ENCODE measurements at places on chromosomes 2 and 18. TPM values are rescaled to one million over a fixed set of nuclear protein-coding genes. Genes with fewer than 3 reads are reported as not detected.

DNA sequence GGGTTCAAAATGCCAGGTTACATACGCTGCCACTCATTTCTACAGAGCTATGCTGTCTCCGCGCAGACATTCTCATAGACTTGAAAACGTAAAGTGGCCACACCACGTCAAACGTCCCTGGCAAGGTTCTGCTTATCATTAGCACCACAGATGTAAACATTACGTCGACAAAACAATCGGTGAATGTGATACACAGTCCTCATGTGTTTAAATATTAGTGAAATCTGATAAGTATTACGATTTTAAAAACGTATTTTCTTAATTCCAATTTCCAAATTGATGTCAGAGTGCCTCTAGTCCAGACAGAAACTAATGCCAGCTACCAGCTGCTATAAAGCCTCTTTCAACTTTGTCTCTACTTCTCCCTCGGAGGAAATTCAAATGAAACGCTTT, 1.2 kb downstream of the STK17B start:
- peak; percentile 20 for DNase-seq

- DNase-seq, result no peak
Observed at GRCh38 chr2:78699696-78700095, 325.8 kb upstream of the REG3G start.

- DNase-seq, result peak; percentile 23
Observed at GRCh38 chr18:37537868-37538525, 27.6 kb downstream of the CELF4 start.

STARD6 gene
- 0.13 TPM for total RNA-seq

UGT1A3 gene
- not detected for total RNA-seq

DNA sequence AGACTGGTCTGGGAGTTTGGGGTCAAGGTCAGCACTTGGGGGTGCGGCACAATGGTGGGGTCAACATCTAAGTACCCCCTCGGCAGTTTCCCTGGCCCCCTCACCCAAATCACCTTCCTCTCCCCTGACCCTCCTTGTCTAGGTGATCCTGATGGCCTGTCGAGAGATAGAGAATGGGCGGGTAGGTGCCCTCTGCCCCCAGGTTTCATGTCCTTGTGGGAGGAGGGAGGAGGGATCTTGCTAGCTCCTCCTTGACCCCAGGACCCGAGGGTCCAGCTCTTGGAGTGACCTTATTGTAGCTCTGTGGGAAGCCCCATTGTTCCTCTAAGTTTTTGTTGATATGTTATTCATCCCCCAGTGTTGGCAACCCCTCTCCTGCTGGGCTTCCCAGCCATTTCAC, 3.6 kb downstream of the PTPN18 start:
- no peak for DNase-seq

INPP1 gene
- total RNA-seq, result 14.2 TPM

OBSL1 gene
- 40.8 TPM for total RNA-seq

GRCh38 chr18:39741755-39742466, 2176.3 kb upstream of the CELF4 start:
- no peak for DNase-seq

CTAGE1 gene
- not detected for total RNA-seq

DNA sequence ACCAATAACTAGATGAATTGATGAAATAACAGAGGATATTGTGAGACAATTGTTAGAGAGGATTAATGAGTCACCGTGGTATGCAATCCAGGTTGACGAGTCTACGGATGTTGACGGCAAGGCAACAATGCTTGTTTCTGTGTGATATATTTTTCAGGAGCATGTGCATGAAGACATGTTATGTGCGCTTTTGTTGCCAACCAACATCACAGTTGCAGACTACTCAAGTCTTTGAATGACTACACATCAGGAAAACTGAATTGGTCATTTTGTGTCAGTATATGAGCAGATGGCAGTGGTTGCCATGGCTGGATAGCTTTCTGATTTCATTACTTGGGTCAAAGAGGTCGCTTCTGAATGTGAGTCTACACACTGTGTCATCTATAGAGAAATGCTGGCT, 96.8 kb upstream of the CRACDL start:
- DNase-seq, result peak; percentile 1

GRCh38 chr2:120832296-120833070, 96.8 kb downstream of the GLI2 start:
- DNase-seq, result no peak

GRCh38 chr2:175575346-175576258, 394.1 kb upstream of the ATP5MC3 start:
- DNase-seq, result no peak

IRS1 gene
- total RNA-seq, result under 0.01 TPM

BAZ2B gene
- total RNA-seq, result 46.0 TPM

DNA sequence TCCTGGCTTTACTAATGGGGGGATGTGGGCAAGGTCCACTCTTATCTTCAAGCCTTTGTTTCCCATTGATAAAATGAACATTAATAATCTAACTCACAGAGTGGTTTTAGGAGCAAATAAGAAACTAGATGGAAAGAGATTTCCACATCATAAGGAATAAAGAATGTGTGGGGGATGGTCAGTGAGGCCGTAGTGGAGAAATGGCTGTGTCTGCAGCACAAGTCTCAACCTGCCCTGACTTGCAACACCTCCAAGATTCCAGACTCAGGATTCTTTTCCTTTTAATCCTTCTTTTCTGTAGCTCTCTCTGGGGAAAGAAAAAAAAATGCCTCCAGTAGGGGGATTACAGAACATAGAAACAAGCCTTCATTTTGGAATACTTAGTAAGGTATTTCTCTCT, 124.2 kb upstream of the MEX3C start:
- no peak for DNase-seq

- no peak for DNase-seq
Observed at GRCh38 chr18:49967636-49968313, 154.4 kb upstream of the ACAA2 start.

GRCh38 chr2:125167820-125168219, 1142.7 kb downstream of the CNTNAP5 start:
- no peak for DNase-seq

DNA sequence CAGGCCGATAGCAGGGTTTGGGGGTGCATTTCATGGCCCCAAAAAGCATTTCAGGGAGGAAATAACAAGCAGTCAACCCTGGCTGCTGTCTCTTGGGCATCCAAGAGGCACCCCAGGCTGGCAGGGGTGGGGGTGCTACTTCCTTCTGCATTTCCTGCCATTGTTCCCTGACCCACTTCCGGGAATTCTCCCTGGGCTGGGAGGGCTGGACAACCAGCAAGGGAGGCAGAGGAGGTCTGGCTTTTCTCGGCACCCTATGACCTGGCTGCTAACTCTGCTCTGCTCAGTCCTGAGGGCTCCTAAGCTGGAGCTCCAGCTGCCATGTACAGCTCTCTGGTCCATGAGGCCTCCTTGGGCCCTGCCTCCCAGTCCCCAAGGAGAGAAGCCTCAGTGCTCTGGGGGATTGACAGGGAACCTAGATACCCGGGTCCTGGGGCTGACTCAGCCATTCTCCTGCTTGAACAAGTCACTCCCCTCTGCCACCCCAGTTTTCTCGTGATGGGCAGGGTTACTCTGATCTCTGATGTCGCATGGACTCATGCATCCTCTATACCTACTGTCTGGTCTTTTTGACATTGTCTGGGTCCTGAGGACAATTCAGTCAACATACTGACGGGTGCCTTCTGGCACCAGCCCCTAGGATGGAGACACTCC, 47.2 kb downstream of the DYSF start:
- peak; percentile 52 for DNase-seq

DNA sequence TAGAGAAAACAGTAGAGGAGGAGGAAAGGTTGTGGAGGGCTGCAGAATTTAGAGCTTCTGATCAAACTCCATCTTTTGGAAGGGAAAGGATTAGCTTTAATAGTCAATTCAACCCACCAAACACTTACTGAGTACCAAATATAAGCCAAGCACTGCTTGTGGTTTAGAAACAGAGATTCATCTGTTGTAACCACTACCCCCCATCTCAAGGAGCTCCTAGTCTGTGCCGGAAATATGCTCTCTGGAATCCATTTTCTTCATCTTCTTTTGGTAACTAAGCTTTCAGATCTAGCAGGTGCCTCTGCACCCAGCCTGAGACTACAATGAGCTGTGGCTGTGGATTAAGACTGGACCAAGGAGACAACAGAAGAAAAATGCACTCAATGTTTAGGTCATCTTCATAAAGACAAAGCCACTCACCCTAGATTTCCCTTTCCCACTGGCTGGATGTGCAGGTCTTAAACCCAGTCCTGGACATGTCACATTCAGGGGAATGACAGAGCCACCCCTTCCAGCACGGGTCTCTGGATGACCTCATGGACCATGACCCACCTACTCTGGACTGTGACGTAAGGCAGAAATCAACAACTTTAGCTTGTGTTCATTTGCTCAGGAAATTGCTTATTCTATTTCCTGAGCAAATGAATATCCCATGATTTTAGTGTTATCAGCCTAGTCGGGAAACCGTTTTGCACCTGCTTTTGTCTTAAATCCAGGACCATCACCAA, 52.9 kb downstream of the EPB41L3 start:
- peak; percentile 16 for DNase-seq

DNA sequence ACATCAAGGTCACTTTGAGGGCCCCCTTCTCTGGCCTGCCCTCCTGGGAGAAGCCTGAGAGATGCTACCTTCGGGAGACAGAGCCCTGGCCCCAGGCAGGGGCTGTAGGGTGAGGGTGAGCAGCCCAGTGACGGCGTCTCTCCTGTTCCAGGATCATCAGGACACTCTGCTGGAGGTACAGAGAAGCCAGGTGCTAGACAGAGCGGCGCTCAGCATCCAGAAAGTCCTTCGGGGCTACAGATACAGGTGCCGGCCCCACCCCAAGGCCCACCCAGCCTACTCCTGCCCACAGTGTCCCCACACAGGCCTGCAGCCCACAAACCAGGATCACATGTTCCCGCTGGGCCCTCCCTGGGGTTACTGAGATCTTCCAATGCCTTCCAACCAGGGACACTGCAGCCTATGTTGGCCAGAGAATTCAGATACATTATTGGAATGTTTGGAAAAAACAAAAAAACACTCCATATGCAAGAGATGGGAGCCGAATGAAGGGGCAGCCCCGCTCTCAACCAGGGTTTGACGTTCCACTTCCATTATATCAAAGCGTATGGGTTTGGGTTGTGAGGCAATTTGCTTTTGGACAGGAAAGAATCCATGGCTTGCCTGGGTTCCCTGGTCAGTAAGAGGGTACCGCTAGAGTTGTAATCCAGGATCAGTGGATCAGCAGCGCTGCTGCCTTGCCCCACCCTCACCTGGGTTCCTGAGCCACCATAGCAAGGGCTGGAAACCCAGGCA, 49.5 kb upstream of the GPR17 start:
- no peak for DNase-seq

NIFK gene
- 26.4 TPM for total RNA-seq

DNA sequence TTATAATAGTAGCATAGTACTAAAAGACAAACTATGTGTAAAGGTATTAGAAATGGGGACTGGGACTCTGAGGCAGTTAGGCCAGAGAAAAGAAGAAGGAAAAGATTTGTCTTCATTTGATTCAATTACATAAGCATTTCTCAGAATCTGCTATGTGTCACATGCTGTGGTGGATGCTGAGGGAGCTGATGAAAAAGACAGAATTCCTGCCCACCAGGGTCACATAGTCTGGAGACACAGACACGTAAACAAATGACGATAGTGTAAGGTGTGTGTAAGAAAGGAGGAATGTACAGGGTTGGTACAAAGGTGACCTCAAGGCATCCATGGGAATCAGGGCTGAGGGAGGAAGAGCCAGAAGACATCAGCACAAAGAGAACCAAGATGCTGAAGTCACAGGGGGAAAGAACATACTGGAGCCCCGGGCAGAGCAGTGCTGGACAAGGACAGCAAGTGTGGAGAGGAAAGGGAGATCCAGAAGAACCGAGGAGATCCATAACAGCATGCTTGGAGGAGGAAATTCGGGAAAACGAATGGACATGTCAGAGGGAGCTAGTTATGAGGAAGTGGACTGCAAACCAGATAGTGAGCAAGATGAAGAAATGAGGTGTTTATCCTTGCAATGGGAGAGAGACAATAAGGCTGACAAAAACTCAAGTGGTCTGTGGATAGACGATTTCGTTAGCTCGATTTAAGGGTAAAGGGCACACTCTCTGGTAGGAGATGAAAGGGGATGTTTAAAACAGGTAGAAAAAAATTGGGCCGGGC, 1.2 kb upstream of the MAPRE3 start:
- DNase-seq, result no peak

PLGLB2 gene
- total RNA-seq, result 0.39 TPM

PRSS56 gene
- not detected for total RNA-seq

TUBA4B gene
- total RNA-seq, result not detected

DNA sequence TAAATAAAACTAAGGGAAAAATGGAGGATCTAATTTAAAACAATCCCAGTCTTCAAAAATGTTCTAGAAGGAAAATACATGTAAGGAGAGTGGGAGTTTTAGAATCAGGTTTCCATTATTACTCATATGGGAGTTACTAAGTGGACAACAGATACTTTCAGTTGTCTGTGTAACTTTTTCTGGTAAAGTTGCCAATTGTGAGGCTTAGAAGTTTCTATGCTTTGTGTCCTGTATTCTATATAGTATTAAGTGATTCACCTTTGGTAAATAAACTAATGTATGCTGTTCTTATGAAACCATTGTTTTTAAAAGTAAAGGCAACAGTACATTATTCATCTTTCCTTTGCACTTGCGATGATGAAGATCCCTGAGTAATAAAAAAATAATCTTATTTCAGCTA, 274.9 kb downstream of the NR4A2 start:
- no peak for DNase-seq

DNA sequence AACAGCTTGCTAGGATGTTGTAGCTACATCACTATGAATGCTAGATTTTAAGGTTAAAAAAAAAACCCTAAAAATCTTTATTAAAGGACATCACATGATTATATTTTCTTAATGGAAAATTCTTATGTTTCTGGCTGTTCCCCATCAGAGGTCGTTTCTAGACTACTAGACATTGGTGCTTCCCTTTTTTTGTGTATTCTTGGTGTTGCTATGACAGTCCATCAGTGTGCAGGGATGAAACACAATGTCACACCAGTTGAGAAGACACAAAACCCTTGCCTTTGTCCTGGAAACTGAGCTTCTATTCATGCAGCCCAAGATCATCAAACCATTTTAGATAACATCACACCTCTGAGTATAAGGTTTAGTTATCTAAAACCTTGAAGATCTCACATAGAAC, 19.9 kb upstream of the TMEM131 start:
- DNase-seq, result no peak

GRCh38 chr2:152867397-152867796, 149.0 kb downstream of the ARL6IP6 start:
- no peak for DNase-seq

DNA sequence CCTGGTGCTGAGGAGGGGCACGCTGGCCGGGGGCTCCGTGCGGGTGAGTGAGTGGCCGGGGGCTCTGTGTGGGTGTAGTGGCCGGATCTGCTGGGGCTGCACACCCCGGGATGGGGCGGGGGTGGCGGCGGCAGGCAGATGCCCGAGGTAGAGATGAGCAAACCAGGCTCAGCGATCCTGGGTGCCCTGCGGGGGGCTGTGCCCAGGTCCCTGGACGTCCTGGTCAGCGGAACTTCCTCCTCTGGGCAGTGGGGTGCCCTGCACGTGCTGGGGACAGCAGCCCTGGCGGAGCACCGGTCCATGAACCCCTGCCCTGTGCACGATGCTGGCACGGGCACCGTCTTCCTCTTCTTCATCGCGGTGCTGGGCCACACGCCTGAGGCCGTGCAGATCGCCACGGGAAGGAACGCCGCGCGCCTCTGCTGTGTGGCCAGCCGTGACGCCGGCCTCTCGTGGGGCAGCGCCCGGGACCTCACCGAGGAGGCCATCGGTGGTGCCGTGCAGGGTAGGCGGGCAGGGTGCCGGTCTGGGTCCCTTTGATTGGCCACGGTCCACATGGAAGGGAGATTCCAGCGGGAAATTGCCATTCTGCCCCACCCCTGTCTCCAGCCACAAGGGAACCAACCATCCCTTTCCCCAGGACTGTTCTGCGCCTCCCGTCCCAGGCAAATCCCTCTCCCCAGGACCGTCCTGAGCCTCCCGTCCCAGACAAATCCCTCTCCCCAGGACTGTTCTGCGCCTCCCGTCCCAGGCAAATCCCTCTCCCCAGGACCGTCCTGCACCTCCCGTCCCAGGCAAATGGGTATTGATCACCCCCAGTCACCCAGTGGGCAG, 5.9 kb downstream of the NEU4 start:
- no peak for DNase-seq

All from dermis microvascular lymphatic vessel endothelial cell (primary cell).